CD4-positive, alpha-beta T cell treated with Interleukin-1 beta for 1 hour (primary cell): ENCODE measurements at places on chromosomes 12 and 14.
A peak's percentile ranks its signal among the peaks of the same experiment; 100 is the strongest.

DNA sequence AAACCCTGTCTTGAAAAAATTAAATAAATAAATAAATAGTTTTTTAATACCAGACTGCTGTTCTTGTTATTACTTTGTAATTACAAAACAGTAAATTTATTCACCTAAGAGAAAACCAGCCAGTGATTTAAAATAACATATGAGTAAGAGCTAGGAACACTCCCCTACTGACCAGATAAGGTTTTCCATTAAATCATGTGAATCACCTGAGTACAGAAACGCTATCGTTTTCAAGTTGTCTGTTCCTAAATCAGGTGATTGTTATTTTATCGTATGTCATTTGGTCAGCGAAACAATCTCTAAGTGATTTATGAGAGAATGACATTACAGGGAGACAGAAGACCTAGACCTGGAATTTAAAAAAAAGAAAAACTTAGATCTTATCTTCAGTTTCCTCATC, 47.3 kb downstream of the RPS29 start:
- no peak for DNase-seq

DNA sequence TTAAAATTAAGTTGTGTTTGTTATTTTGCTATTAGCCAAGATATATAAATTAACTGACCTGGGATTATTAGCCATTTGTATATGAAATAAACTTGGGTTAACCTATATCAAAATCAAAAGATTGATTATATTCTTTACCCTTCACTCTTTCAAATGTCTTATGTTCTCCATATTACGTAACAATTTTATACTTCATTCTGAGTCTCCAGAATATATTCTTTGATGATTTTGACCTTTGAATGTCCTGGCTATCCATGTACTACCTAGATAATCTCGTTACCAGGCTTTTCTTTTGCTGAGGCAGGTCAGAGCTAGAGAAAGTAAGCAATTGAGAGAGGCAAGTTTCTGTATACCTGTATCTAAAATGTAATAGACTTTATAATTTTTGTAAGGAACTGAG, 3.6 kb downstream of the PPM1A start:
- DNase-seq = no peak

DNA sequence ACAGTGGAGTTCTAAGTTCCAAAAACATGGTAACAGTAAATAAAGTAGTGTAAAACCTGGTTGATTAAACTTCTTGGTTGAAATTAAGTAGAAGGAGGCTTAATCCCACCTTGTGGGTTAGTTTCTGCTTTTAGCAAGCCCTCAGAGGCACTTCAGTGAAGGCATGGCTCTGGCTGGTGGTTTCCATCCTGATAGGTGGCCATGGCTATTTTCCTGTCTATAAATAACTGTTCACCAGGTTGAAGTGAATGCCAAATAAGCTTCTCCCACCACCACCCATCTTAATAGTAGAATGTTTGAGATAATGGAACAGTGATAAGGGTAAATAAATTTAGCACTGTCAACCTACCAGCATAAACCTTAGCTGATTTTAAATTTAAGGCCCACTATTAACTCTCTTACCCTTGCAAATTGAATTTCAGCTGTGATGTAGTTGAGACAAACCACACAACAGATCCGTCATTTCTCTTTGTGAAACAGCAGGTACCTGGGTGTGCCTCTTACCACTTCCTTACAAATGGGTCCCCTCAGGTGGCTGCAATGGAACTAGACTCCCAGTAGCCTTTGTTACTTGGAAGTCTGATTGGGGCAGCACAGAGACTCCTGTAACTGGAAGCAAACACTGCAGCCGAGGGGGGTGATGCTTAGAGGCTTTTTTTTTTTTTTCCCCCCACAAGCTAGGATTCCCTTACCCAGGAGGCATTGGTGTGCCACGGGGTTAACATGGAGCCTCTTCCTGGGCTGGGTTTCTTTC, 41.4 kb downstream of the DAAM1 start:
- DNase-seq = peak; percentile 12

DNA sequence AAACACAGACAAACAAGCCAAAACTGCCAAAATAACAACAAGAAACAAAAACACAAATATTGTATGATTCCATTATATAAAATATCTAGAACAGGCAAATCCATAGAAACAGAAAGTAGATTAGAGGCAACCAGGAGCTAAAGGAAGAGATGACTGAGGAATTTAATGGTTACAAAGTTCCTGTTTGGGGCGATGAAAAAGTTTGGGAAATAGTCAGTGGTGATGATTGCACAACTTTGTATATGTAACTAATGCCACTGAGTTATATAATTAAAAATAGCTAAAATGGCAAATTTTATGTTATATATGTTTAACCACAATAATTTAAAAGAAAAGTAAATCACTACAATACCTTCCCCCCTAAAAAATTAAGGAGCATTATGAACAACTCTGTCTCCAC, 24.5 kb downstream of the GNPTAB start:
- DNase-seq = no peak

GRCh38 chr14:99568567-99569560, 35.1 kb downstream of the CCDC85C start:
- no peak for DNase-seq

GRCh38 chr14:102194856-102195255, 55.2 kb downstream of the WDR20 start:
- DNase-seq = no peak

GRCh38 chr14:27078191-27078590, 480.4 kb upstream of the NOVA1 start:
- DNase-seq = no peak

DNA sequence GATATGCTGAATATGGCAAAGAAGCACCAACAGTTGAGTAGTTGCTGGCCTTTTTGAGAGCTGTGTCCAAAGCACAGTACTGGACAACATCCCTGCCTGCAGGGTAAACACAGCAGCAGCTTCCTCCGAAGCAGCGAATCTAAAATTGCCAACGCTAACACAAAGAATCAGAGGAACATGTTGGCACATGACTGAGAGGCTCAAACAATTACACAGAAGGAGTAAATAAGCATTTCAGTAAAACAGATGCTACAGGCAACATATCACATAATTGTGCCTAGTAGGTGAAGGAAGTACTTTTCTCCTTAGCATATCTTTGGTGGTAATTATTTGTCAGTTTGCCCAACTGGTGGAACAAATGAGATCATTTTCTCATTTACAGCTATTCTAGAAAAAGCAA, 52.1 kb downstream of the KICS2 start:
- no peak for DNase-seq

DNA sequence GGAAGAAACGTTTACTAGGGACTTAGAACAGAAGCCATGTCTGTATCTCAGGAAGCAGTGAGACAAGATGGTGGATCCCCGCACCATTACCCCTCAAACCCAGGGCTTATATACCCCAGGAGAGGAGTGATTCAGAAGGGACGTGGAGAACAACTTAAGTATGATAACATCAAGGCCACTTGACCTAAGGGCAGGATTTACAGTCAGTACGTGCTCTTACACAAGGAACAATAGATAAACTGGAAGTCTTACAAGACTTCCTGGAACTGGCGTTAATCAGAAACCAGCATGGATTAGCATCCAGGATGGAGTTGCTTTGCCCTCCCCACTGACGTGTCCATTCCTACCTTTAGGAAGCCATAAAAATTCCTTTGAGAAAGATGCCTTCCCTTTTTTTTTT, 8.6 kb upstream of the ETFBKMT start:
- no peak for DNase-seq

DNA sequence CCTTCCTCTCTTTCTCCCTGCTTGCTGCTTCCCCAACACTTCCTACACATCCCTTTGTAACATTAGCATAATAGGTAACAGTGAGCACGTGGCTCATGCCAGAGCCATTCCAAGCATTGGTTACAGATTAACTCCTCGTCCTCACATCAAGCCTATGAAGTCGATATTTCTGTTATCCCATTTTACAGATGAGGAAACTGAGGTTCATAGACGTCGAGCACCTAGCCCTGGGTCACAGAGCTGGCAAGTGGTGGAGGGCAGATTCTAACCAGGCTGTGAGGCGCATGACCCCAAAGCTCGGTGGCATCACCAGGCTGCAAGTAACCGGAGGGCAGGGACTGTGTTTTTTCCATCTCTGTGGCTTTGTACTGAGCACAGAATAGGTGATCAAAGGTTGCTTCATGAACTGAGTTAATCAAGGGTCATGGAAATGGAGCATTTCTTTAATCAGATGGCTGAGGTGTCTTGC, 5.7 kb upstream of the SERPINA1 start:
- DNase-seq = no peak

- no peak for DNase-seq
Observed at GRCh38 chr12:91680864-91681263, 464.8 kb downstream of the BTG1 start.

DNA sequence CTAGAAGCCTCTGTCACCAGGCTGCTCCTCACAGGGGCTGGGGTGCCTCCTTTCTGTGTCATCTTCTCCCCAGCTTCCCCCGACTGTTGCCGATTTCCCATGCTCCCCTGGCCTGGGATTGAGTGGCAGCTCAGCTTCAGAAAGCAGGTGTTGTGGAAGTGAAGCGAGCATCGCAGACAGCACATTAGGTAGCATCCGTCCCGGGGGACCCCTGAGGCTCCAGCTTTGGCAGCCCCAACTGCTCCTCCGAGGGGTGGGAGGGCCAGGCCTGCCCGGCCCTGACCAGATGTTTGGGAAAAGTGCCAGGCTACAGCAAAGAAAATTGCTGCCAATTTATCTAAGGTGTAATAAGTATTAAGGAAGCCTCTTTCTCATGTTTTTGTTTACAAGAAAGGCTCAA, 1045.6 kb downstream of the BCL11B start:
- DNase-seq = no peak

DNA sequence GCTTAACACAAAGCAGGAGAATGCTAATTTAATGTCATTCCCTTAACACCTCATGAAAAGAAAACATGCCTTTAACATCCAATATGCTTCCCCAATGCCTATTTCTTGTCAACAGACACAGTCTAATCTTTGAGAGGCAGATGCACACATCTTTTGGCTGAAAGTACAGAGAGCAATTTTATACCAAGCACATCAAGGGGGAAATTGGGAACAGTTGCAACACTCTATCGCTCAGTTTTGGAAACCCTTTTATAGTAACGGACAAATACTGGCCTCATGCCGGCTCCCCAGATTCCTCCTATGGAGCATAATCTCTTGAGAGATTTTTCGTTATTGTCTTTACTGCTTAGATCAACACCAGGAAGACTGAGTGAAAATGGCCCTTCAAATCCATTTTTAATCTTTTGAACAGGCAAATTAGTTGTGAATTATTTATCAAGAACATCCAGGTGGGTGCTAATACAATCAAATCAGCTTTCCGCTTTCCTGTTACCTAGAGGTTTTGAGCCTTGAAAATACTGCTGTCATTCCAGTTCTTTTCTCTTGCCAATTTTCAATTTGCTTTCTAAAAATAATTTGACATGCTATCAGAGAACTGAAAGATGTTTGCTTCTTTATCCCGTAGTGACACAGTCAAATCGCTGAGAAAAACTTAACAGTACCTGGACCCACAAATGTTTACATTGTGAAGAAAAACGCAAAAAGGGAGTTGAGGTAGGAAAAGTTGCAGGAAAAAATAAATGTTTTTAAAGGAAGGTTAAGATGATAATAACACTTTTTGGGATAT, 60.7 kb upstream of the CAND1 start:
- DNase-seq = no peak

DNA sequence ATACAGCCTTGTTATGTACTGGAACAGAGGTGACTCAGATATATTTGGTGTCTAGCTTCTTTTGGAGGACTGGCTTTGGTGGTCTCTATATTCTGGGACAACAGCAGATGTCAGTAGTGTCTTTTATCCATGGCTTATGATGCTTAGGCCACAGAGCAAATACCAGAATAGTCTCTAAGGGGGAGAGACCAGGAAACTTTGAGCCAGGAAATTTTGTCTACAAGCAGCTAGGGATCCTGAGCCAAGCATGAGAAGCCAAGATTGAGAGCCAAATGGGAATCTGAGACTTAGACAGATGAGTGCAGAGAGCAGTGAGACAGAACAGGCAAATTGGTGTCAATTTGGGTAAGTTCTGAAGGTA, 28.4 kb upstream of the PTPRR start:
- DNase-seq = no peak

DNA sequence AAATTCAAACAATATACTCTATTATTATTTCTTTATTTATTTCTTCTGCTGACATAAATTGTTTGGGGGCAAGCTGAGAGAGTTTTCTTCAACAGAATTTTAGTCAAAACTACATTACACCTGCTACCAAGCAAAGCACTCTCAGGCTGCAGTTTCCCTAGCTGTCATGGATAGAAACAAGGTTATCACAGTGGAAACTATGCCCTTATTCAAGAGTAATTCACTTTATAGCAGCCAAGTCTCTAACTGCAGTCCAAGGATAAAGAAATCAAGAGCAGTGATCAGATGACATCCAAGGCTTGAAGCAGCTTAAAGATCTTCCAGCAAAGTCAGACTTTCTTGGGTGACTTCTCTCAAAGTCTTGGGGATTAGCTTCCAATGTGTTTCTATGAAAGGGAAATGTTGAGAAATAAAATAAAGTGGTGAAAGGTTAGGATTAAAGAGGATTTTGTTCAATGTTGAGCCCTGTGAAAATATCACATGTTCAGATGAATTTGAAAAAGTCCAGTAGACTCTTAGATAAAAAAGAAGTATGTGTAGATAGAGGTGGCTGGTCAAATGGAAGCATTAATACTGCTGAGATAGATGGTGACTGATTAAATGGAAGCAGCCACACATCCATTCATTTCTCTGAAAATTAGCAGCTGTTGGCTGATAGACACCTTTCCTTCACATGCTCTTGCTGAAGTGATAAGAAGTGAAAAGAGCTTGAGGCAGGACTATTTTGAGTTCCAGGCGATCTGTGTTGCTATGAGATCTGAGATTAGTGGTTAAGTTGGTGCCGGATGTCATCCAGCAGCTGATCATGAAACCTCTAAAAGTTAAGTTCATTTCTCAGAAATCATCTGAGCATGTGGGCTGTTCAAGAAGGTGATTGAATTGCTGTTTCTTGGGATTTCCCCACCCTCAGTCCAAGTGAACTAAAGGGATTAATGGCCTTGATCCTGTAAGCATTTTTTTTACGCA, 257.8 kb upstream of the BTG1 start:
- DNase-seq = peak; percentile 81

DNA sequence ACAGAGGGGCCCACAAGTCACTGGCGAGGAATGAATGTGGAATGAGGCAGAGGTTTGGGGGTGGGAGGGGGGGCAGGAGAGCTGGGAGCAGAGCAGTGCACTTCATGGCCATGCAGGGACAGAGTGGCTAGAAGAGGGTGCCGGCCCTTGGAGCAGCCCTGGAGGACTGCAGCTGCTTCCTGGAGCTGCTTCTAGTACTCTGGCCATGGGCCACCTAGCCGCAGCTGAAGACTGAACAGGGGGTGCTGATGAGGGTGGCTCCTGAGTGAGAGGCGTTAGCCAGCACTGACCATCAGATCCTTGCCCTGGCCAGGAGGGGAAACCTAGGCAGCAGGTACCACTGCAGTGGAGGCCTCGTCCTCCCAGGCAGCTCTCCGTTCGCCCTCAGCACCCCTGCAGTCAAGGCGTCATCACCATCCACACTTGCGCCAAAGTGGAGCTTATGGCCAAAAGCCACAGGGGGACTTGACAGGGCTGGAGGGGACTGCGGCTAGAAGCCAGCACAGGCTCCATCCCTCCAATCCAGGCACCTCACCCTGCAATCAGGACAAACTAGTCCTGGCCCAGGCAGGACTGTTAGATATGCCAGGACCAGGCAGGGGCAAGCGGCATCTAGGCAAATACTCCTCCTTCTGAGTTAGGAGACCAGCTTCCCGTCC, 16.4 kb downstream of the OTUB2 start:
- DNase-seq = no peak
